Esophagus squamous epithelium (tissue), 5 donors: ENCODE measurements at places on chromosomes 1 and 21. TPM values are rescaled to one million over a fixed set of nuclear protein-coding genes. Genes with fewer than 3 reads are reported as not detected.

GRCh38 chr1:115426231-115426771 is 88.3 kb upstream of the NGF start:
- DNase-seq = no peak

GRCh38 chr21:33198346-33199099 is 31.2 kb upstream of the IFNAR2 start:
- no peak for DNase-seq

The GBP5 gene
- total RNA-seq = 4.8 TPM

DNA sequence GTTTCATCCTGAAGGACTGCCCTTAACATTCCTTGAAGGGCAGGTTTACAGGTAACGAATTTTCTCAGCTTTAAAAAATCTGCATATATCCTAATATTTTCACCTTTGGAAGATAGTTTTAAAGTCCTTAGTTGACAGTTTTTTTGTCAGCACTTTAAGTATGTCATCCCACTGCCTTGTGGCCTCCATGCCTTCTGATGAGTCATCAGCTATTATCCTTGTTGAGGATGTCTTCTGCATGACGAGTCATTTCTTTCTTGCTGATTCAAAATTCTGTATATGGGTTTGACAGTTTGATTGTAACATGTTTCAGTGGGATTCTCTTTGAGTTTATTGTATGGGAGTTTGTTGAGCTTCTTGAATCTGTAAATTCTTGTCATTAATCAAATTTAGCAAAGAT is 500.6 kb downstream of the DISC1 start:
- no peak for DNase-seq

- no peak for DNase-seq
Measured at GRCh38 chr1:172887162-172887561, 163.6 kb downstream of the TNFSF18 start.

The SERINC2 gene
- 29.6 TPM for total RNA-seq

DNA sequence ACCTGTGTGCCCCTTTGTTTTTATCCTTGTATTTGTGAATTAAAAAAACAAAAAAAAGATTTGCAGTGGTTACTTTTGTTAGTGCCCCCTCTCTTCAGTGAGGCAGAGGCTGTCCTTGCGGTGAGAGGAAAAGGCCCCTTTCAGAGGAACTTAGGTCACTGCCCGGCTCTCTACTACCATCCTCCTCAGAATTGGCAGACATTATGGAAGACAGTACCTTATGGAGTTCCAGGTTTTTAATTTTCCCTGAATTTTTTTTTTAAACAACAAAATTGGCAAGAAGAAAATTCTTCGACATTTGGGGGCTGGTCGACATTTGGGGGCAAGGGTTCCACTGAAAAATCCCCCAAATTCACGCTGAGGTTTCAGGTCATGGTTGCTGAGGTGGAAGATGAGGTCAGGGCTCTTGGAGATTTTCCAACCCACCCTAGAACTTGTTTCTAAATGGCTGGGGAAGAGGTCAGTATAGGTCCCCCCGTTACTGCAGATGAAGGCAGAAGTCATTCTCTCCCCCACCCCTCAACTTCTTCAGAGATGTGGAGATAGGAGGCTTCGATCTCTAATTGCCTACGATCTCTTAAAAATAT is 5.3 kb downstream of the RXFP4 start:
- DNase-seq = no peak

DNA sequence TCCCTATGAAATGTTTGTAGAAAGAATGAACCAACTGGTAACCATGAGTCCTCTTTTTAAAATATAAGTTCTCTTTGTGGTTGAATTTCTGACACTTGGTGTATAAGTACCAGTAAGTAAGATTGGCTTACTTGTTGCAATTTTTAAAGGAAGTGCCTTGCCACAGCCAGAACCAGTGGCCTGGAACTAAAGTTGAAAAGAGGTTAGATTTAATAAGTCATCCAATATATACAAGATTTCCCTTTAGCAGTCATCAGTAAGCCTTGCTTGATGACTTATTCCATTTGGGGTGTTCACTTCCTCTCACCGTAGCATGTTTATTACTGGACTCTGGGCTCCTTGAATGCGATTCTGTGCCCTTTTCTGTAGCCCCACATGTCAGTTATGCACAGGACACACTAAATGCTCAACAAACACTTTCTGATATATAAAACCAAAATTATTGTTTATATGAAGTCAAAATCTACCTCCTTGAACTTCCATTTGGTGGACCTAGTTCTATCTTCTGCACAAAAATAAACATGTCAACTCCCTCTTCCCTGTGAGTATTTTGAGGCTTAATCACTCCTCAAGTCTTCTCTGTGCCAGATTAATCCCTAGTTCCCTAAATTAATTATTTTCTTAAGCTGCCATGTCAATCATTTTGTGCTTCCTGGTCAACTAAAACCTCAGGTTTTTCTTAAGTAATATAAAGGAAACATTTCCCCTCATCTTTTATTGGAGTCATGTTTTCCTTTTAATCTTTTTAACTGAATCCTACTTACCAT is 218.1 kb downstream of the ST6GALNAC3 start:
- no peak for DNase-seq

DNA sequence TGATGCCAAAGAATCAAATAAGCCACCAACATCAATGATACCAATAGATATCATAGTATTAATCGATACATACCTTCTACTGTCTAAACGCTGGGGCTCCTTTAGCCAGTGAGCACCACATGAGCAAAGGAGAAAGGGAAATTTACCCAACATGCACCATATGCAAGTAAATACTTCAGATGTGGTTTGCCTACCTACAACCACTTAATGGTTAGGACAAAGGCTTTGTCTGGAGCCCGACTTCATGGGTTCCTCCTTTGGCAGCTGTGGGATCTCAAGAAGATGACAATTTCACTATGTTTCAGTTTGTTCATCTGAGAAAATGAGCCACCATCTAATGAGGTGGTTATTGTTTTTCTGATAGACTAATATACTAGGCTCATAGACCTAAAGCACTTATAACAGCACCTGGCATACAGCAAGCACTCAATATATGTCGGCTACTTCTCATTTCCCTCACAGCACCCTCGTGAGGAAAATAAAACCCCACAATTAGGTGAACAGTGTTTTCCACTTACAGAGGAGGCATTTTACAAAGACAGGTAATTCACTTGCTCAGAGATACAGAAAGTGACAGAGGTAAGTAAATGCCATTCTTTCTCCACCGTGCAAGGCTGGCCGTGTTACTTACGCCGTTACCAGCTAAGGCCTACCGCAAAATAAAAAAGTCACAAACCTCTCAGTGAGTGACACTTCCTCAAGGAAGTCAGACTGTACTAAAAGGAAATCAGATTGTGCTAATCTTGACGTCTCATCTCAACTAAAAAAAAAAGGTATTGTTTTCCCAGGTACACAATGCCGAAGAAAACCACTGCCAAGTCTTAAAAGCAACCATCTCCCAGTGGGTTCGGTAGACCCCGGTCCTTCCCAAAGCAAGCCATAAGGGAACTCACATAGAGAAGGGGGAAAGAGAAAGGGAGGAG is 1.6 kb downstream of the TTC13 start:
- no peak for DNase-seq

DNA sequence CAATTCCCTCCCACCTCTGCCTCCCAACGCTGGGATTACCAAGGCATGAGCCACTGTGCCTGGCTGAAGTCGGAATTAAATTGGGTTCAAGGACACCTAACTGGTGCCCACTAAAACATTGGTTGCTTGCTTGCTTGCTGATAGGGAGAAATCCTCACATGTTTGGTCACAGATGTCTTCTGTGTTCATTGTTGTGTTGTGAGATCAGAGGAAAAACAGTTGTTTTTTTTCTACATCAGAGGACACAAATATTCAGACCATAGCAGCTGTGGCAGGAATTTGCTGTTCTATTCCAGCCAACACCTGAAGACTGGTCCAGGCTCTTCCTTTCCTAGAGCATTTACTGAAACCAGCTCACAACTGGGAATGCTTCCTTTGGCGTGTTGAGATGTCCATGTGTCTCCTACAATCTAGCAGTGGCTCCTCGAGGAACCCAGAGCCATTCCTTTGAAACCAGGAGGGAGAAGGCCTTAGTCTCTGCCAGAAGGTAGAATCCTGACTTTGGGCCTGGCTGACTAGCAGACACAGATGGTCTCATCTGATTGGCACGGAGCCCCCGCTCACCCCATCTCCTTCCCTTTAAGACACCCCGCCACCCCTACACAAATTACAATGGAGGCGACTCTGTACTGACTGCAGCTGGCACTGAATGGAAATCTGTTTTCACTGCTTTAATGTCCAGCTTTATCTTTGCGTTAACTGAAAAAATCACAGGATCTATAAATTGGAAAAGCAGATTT is 24.3 kb upstream of the TRIM17 start:
- no peak for DNase-seq

GRCh38 chr1:163166886-163167555 is 35.7 kb downstream of the RGS5 start:
- no peak for DNase-seq

The AKR7A2 gene
- total RNA-seq = 58.0 TPM

The TAL1 gene
- 0.45 TPM for total RNA-seq

DNA sequence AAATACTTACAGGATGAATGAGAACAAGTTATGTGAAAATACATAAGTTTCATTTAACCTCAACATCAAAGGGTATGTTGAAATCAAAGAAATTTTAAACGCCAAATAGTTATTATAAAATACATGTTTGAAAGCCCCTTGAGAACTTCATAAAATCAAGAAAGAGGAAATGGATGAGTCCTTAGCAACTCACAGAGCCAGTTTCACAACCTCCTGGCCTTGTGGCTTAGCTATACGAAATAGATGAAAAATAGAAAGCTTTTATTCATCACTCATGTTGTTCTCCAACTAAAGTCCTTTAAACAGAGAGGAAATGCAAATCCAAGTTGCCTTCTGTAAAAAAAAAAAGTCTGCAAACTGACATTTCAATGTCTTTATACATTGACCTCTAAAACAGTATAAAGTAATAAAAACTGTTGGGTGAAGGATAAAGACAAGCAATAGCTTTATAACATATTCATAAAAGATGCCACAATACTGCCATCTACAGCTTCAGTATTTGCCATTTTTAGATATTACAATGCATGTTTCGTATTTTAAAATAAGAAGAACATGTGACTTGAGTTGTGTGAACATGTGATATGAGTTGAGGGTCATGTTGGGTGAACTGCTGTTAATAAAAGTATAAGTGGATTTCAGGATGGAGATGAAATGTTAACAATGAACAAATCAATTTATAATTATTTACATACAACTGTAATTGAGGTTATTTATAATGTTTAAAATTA is 847.8 kb downstream of the MRPL39 start:
- no peak for DNase-seq

GRCh38 chr1:214447557-214447871 is 103.9 kb downstream of the PTPN14 start:
- no peak for DNase-seq

- DNase-seq = no peak
Measured at GRCh38 chr1:163410073-163410999, 88.6 kb downstream of the NUF2 start.
